ENCODE measurements at places on chromosomes 2 and 18. TPM values are rescaled to one million over a fixed set of nuclear protein-coding genes. Genes with fewer than 3 reads are reported as not detected.

- DNase-seq: peak; percentile 40
These were observed 124.2 kb upstream of the ZNF516 start for GRCh38 chr18:76619261-76619620.

DNA sequence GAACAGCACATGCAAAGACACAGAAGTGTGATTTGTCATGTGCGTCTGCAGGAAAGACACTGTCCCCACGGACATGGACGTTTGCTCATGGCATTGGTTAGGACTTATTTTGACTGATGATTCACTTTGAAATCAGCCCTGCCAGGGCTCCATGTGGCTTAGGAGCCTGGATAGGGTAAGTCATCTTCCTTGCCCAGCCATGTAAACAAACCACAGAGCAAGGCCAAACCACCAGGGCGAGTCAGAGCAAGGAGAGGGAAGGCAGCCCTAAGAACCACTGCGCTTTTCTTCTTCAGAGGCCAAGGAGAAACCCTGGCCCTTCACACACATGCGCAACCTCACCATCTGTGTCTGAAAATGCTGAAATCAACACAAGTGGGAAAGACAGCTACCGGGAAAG lies 88.8 kb downstream of the GFPT1 start:
- no peak for DNase-seq

GRCh38 chr2:132638313-132639040 lies 31.5 kb downstream of the LYPD1 start:
- DNase-seq: no peak

Gene MPP4
- total RNA-seq: 1.1 TPM

- DNase-seq: no peak
These were observed 124.1 kb downstream of the RAPGEF4 start for GRCh38 chr2:172859581-172860335.

Gene HOXD1
- 0.95 TPM for total RNA-seq

DNA sequence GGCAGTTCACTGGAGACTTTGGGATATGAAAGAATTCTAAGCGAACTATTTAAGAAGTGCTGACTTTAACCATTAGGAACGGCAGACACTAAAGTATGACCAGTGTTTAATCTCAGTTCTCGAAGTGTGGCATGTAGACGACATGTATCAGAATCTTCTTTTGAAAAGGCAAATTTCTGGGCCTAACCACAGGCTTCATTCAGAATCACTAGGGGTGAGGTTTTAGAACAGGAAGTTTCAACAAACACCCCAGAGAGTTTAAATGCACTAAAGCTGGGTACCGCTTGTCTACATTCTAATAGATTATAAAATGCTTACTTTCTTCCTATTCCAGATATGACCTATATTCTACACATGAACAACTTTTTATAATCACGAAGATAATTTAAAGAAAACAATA lies 180.3 kb downstream of the ANKRD44 start:
- no peak for DNase-seq

DNA sequence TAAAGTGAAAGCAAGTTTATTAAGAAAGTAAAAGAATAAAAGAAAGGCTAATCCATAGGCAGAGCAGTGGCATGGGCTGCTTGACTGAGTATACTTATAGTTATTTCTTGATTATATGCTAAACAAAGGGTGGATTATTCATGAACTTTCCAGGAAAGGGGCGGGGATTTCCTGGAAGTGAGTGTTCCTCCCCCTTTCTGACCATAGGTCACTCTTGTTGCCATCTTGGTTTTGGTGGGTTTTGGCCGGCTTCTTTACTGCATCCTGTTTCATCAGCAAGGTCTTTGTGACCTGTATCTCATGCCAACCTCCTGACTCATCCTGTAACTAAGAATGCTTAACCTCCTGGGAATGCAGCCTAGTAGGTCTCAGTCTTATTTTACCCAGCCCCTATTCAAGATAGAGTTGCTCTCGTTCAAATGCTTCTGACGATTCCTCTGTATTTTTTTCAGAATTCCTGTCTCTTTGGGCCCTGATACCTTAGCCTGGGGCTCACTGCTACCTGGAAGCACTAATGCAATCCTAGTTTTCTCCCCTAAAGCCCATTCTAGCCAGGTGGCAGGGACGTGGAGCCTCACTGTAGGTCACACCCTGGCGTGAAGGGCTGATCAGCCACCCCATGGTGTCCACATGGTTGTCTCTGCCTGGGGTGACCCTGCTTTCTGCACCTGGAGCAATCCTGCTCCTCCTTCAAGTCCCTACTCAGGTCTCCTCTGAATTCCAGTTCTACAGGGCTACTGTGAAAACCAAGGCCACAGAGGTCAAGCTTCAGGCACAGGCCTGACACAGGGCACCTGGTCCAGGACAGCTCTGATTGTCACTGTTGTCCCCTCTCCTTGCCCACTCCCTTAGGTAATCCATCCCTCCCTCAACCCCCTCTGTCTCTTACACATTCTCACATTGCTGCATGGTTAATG lies 6.0 kb upstream of the SLC35F6 start:
- peak; percentile 60 for DNase-seq

GRCh38 chr2:216863946-216864345 lies 4.1 kb upstream of the TNP1 start:
- no peak for DNase-seq

- DNase-seq: no peak
These were observed 11.5 kb downstream of the GNLY start for GRCh38 chr2:85705680-85706039.

Gene CCDC121
- 1.2 TPM for total RNA-seq

DNA sequence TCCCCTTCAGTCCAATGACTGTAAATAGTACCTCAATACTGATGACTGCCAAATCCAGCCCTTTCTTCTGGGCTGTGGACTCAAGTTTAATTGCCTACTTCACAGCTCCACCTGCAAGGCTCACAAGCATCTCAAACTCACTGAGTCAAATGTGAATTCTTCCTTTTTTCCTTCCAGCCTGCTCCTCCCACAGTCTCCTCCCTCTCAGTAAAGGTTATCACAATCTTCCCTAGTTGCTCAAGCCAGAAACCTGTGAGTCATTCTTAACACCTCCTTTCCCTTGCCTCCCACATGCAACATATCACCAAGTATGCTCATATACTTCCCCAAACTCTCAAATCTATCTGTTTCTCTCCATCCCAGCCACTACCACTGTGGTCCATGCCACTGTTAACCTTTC lies 3.7 kb upstream of the MFSD6 start:
- DNase-seq: no peak

- no peak for DNase-seq
These were observed 376.1 kb downstream of the XIRP2 start for GRCh38 chr2:167264380-167264779.

GRCh38 chr18:13374096-13374467 lies 155.5 kb downstream of the LDLRAD4 start:
- DNase-seq: no peak

Gene HJURP
- 0.09 TPM for total RNA-seq

GRCh38 chr2:128607440-128607839 lies 288.8 kb upstream of the HS6ST1 start:
- DNase-seq: no peak

GRCh38 chr2:119484834-119485233 lies 39.4 kb downstream of the SCTR start:
- no peak for DNase-seq

- DNase-seq: no peak
These were observed 6.6 kb upstream of the STEAP3 start for GRCh38 chr2:119216994-119217393.

Gene B4GALT6
- total RNA-seq: 3.9 TPM

DNA sequence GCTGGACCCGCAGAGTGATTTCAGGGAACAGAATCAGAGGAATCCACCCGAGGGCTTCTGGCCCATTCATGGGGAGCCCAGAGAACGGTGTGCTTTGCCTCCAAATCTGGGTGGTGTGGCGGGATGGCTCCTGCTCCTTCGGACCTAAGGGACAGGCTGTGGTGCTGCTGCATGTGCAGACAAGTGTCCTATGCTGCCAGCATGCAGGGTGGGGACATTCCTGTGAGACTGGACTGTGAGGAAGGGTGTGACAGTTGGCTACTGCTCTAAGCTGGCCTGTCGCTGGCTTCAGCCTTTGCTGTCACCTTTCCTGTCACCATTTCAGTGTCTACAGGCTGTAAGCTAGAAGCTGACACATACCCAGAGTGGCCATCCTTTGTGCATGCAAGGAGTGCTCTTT lies 2.9 kb upstream of the SLC4A3 start:
- no peak for DNase-seq

DNA sequence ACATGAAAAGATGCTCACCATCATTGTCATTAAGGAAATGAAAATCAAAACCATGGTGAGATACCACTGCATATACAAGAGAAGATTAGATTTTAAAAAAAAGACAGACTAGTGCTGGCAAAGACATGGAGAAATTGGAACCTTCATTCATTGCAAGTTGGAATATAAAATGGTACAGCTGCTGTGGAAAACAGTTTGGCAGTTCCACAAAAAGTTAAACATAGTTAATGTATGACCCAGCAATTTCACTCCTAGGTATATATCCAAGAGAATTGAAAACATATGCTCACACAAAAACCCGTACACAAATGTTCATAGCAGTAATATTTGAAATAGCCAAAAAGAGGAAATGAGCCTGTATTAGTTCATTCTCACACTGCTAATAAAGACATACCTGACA lies 33.7 kb upstream of the MBOAT2 start:
- DNase-seq: no peak

Gene RRM2
- 1.1 TPM for total RNA-seq

DNA sequence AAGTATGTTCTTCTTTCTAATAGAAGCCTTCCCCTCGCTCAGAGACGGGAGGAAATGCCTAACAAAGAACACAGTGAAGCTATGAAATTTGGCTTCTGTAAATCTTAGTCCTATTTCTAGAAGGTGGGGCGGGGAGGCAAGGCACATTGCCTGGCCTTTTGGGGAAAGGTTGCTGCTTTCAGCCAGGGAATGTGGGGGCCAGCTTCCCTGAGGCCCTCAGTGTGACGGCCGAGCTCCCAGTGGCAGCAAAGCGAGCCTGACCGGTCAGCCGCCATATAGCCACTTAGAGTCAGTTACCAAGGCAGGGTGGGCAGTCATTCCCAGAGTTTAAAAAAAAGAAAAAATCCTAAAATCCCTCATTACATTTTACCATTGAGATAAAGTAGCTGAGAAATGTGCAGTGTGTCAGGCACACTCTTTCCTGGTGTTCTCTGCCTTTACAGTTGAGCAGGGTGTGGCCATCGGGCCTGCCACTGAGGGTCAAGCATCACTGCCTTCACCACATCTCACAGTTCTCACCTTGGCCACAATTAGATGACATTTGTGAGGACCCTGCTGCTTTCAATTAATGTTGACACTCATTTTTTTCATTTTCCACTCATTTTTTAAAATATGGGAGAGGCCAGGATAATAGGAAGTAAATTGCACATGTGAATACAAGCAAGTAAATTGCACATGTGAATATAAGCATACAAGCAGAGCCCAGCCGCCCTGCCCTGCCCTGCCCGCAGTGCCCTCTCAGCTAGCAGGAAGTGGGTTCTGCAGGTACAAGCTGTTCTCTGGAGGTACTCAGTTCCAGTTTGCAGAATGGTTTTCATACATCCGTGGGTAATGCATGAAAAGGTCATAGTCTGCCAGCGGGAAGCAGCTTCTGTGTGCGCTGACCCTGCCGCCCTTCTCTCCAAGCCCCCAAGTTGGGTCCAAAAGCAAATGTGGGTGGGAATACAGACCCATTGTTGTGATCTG lies 76.9 kb downstream of the WDSUB1 start:
- DNase-seq: no peak

Gene COBLL1
- total RNA-seq: 69.1 TPM

Gene CD8A
- 1.4 TPM for total RNA-seq

- no peak for DNase-seq
These were observed 276.0 kb downstream of the PHLPP1 start for GRCh38 chr18:62991389-62991788.

Gene TMEM37
- 25.2 TPM for total RNA-seq

GRCh38 chr2:69007603-69008002 lies 5.4 kb upstream of the ANTXR1 start:
- DNase-seq: no peak

DNA sequence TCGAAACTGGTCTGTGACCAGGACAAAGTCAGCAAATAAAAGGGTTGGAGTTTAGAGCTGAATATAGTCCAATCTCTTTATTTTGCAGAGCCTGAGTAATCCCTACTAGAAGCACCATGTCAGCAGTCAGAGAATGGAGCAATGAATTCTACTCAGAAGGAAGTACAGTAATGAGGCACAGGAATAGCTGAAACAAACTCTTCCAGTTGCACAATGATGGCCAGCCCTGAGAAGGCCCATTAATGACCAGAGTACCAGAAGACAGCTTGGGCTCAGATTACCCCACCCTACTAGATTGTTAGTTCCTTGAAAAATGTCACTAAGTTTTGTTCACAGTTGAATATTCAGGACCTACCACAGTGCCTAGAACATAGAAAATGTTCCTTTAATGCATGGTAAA lies 40.3 kb upstream of the SCG2 start:
- no peak for DNase-seq

GRCh38 chr2:192657362-192657761 lies 462.6 kb upstream of the TMEFF2 start:
- no peak for DNase-seq

Gene IL36RN
- total RNA-seq: not detected

DNA sequence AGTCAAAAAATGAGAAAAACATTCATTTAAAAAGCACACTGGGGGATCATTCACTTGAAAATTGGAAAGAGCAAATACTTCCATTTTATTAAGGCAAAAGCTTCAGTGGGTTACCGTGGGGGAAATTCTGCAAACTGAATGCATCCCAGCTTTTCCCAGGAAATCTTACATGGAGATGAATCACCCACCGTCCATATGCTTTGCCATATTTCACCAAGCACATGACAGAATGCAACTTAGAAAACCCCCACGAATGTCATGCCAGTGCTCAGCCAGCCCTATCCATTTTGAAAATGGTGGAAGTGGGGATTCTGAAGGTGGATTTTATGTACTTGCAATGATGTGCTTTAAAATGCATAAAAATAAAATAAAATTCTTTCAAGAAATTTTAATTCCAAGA lies 485.5 kb upstream of the ID2 start:
- DNase-seq: no peak

Gene TGFA
- total RNA-seq: 4.3 TPM

Gene HOXD4
- total RNA-seq: 14.2 TPM

GRCh38 chr2:210954386-210954907 lies 398.0 kb downstream of the CPS1 start:
- no peak for DNase-seq

- no peak for DNase-seq
These were observed 33.2 kb downstream of the TNS1 start for GRCh38 chr2:217969588-217969987.
